ENCODE measurements at places on chromosomes 3 and 15.
A peak's percentile ranks its signal among the peaks of the same experiment; 100 is the strongest.

- DNase-seq: no peak
Measured at GRCh38 chr3:35781558-35781957, 142.2 kb downstream of the ARPP21 start.

DNA sequence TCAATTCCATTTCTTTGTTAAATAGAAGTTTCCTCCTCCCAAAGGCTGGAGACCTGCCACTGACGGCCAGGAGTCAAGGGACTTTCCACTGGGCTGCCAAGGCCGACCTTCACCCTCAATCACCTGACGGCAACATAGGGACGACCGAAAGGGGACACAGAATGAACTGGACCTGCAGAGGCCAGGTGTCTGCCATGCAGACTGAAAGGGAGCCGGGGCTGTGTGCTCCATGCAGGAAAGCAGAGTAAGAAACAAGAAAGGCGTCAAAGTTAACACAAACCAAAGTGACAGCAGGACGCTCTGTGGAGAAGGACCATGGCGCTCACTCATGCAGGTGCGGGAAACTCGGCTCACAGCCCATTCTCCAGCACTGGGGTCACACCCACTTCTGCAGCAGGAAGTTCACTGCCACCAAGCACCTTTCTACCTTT, 26.1 kb downstream of the ZXDC start:
- DNase-seq: no peak

GRCh38 chr15:42053010-42053409, 32.2 kb upstream of the PLA2G4E start:
- DNase-seq: no peak

- DNase-seq: no peak
Measured at GRCh38 chr3:61092870-61093269, 158.4 kb downstream of the FHIT start.

DNA sequence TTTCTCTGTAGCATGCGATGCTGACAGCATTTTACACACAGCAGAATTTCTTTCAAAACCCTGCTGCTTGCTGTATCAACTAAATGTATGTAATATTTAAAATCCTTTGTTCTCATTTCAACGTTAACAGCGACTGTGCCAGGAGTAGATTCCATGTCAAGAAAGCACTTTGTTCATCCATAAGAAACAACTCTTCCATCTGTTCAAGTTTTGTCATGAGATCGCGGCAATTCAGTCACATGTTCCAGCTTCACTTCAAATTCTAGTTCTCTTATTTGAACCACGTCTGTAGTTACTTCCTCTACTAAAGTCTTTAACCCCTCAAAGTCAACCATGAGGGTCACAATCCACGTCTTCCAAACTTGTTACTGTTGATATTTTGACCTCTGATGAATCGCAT, 50.6 kb downstream of the SMARCC1 start:
- DNase-seq: no peak

GRCh38 chr15:92797168-92798052, 102.7 kb upstream of the CHD2 start:
- DNase-seq: peak; percentile 13

DNA sequence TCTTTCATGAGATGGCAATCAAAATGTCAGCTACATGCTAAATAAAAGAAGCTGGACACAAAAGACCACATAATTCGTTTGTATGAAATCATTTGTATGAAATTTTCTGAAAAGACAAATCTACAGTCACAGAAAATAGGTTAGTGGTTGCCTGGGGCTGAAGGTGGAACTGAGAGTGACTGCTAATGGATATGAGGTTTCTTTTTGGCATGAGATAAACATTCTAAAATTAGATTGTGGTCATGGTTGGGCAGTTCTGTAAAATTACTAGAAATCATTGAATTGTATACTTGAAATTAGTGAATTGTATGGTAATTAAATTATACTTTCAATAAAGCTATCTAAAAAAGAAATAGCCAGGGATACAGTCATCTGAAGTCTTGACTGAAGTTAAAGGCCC, 2.7 kb upstream of the DMXL2 start:
- DNase-seq: no peak

- no peak for DNase-seq
Measured at GRCh38 chr3:97495896-97496295, 268.7 kb upstream of the ARL6 start.

- DNase-seq: no peak
Measured at GRCh38 chr3:35114686-35115085, 524.6 kb upstream of the ARPP21 start.

- no peak for DNase-seq
Measured at GRCh38 chr15:94793207-94793606, 561.8 kb downstream of the MCTP2 start.

GRCh38 chr3:100753846-100754245, 44.6 kb downstream of the TFG start:
- DNase-seq: no peak

- no peak for DNase-seq
Measured at GRCh38 chr3:119978554-119979208, 115.6 kb downstream of the GSK3B start.

DNA sequence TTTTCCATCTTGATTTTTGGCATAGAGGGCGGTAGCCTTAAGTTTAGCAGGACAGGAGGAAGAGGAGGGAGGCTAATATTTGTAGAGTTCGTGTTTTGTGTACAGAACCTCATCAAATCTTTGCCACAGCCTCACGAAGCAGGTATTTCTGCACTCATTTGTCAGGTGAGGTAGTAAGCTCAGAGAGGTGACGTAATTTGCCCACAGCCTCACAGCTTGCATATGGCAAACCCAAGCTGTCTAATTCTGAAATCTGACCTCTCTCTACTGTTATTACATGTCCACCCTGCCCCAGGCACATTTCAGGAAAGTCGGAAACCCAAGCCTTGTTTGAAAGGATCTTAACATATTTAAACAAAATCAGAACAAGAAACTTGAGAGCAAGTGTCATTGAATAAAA, 91.1 kb upstream of the TPM1 start:
- DNase-seq: no peak

GRCh38 chr3:136070334-136070733, 104.8 kb downstream of the PPP2R3A start:
- no peak for DNase-seq

DNA sequence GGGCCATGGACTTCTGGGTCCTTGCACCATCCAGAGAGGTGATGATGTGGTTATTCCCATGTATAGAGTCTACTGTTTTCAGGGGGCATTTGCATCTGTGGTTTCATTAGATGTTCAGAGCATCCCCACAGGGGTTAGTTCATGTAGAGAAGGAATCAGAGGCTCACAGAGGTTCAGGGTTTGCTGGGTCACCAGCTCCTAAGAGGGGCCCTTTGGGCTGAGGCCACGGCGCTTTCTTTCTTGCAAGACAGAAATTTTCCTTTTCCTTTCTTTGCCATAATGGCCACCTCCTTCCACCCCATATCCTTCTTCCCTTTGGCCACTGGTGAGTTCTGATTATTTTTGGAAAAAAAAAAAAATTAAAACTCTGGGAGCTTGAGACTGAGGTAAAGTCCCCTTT, 62.3 kb downstream of the APBA2 start:
- DNase-seq: no peak

- DNase-seq: no peak
Measured at GRCh38 chr15:82539691-82540054, 584 bp downstream of the RPS17 start.

DNA sequence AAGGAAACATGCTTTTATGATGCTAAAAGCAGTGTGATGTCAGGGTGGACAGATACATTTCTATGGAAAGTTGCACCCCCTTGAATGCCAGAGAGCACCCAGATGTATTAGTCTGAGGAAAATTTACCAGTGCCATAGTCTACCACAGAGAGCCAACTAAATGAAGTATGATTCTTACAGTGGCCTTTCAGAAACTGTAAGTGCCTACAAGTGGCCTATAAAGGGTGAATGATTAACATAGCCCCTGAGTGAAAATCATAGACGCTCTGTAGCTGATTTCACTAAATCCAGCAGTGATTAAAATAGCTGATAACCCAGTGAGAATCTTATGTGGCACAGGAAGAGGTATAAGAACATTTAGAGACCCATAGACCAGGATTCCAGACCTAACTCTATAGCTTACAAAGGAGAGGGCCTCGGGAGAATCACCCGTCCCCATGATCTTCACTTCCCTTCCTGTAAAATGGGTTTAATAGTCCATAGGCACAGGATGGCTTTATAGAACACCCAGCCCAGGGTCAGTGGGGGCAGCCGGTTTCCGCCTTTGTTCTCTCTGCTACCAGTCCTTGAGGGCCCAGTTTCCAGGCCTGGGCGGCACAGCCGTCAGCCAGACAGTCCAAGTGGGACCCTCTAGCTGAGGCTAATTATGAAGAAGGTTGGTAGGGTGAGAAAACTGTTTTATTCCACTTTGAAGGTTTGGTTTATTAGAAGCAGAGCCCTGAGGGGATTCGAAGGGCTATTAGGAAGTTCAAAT, 35.5 kb upstream of the CACNA2D3 start:
- no peak for DNase-seq

GRCh38 chr3:97960993-97961766, 11.1 kb downstream of the RIOX2 start:
- DNase-seq: no peak

GRCh38 chr3:11539218-11539617, 104.5 kb downstream of the VGLL4 start:
- no peak for DNase-seq

GRCh38 chr3:41418961-41419691, 219.8 kb downstream of the CTNNB1 start:
- DNase-seq: no peak

- peak; percentile 31 for DNase-seq
Measured at GRCh38 chr3:9793161-9793781, 389 bp downstream of the ARPC4 start.

DNA sequence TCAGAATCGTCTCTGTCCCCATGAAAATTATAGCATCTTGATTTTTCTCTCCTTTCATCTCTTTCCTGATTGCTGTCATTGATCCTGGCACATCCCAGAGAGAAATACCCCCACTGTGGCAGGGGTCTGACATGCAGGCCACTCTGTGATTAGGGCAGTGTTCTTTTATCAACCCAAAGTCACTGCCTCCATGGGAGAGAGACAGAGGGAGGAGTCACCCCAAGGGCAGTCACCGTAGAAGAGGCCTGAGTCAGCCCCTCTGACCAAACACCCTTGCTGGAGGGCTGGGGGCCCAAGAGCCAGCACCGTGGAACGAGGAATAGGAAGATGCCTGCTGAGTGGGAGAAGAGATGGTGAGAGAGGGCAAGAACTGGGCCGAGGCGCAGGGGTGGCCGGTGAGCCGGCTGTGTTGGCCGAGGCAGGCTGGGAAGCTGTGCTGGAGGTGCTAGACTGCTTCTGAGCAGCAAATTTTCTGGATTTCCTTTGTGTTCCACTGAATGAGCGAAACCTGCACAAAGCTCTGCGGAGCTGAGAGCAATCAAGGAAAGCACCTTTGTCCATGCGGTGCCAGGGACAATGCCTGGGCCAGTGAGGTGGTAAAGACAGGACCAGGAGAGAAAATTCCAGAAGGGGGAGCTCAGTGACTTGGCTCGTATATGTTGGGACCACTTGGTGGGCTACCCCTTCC, 103.8 kb downstream of the ADCY5 start:
- no peak for DNase-seq

DNA sequence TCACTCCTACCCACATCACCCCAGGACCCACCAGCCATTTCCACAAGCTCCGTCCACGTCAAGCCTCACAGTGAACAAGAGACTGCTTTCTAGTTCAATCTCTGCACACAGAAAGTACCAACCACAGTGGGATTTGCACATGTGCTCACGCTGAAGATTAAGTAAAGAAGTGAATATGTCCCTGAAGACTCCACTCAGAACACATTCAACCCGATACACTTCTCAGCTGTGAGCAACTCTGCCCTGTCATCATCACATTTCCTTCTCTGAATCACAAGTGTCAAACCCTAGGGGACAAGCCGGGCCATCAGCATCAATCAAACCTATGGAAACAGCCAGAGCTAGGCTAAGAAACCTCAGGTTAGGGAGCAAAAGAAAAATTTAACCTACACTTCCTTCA, 1.9 kb downstream of the STIMATE start:
- DNase-seq: no peak

DNA sequence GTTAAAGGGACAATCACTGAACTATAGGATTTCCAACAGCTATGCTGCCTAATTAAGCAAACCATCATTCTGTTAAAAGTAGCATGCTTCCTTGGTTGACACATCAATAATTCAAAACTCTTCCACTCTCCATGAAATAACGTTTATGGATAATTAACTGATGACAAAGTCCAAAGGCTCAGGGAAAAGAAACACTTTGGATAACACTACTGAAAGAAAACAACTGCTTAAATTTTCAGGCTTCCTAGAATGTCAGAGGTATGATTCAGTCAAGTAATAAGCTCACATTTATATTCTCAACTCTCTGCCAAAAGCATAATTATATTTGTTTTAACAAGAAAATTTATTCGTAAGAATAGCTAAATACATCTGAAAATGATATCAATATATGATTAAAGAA, 49.6 kb downstream of the WDR72 start:
- no peak for DNase-seq

GRCh38 chr3:64647825-64648224, 40.0 kb downstream of the ADAMTS9 start:
- no peak for DNase-seq

DNA sequence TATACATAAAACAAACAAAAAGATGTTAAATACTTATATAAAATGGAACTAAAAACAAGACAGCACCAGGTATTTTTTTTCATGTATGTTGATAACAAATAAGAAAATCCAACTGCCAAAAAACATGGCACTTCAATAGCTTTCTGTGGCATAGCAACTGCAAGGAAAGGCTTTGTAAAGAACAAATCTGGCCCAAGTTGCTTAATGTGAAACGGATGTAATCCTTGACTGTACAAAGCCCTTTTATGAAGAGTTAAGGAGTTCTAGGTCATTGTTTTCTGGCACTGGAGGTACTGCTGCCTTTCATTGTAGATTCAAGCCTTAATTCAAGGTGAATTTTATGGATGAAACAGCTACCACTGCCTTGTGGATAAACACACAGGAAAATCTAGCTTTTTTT, 68.8 kb upstream of the SLC12A8 start:
- no peak for DNase-seq

DNA sequence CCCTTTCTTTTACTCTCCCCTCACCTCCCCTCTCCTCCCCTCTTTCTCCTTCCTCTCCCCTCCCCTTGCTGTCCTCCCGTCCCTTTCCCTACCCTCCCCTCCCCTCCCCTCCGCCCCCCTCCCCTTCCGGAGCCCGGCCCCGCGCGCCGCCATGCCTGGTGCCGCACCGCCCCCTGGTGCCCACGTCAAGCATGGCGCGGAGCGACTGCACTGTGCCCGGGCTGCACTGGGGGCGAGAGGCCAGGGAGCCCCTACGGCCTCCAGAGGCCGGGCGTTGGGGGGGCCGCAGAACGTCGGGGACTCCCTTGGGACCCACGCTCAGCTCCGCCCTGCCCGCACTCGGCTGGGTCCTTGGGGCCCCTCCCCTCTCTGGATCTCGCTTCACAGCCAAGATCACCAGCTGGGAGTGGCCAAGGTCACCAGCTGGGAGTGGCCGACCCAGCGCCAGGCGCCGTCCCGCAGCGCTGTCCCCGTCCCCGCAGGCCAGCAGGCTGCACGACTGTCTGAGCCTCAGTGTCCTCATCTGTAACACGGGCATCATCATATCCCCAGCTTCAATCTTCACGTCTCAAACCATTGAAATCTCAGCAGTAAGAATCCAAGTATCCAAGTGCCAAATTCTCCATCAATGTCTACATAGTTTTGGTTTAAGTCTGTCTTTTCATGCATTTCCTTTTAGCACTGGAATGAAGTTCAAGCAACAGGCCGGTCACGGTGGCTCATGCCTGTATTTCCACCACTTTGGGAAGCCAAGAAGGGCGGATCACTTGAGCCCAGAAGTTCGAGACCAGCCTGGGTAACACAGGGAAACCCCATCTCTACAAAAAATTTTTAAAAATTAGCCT, 42.5 kb downstream of the TPRA1 start:
- DNase-seq: peak; percentile 65

Measured in stimulated activated naive CD4-positive, alpha-beta T cell (primary cell).